ENCODE measurements at places on chromosomes 5 and 9. TPM values are rescaled to one million over a fixed set of nuclear protein-coding genes. Genes with fewer than 3 reads are reported as not detected.

Gene TMEM174
- total RNA-seq = not detected

Gene ZNF618
- total RNA-seq = 14.4 TPM

Gene GLRA1
- total RNA-seq = not detected

Gene MSMP
- total RNA-seq = 0.31 TPM

Gene TMEM215
- not detected for total RNA-seq

Gene LAMC3
- total RNA-seq = 0.12 TPM
